ENCODE measurements at places on chromosomes 5 and 9.

GRCh38 chr5:140111859-140112551, 1.9 kb upstream of the PURA start:
- DNase-seq, result no peak

- DNase-seq, result no peak
These were observed 551.8 kb upstream of the ZNF608 start for GRCh38 chr5:125298258-125298657.

GRCh38 chr9:112487799-112488340, 1.2 kb downstream of the KIAA1958 start:
- no peak for DNase-seq

DNA sequence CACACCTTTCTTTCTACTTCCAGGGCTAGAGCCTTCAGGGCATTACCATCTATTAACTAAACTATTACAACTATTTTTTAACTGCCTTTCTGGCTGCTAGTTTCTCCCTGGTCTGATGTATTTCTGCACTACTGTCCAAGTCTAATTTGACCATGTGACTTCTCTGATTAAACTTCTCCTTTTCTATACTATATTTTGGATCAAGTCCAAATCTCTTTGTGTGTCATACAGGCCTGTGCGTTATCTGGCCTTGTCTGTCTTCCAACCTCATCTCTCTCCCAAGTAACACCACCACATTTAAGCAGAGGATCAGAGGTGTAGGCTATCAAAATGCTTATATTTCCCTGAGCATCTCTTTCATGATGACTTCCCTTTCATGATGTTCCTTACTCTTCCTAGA, 47.2 kb upstream of the OR13F1 start:
- no peak for DNase-seq

GRCh38 chr5:92861531-92862285, 719.3 kb downstream of the NR2F1-AS1 start:
- no peak for DNase-seq

DNA sequence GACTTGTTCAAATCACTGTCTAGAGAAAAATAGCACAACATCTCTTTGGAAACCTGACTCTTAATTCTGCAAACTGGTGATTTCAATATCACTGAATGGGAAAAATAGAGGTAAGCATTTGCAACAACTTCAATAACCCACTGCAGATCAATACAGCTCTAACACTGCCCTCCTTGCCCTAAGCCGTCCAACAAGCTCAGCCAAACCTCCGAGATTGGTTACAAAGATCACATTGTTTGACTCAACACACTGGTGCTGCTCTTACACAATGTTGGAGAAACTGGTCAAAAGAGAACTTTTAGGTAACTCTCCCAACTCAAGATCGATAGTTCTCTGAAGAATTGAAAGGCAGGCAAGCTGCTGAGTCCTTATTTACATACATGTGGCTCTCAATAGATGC, 150.4 kb downstream of the SPOCK1 start:
- no peak for DNase-seq

DNA sequence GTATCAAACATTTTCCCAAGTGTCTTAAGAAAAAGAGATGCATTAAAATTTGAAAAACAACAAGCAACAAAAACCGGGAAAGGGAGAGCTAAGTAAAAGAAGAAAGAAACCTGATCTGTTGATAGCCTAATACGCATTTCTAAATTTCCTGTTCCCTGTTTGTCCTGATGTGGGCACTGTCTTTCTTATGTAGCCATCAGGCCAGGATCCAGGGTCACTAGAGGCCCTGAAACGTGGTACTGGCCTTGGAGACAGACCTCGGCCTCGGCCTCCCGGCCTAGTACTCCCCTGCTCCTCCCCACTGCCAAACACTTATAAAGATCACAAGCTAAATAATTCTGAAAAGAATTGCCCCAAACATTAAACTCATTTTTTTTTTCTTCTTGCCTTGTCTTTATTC, 547.2 kb downstream of the IRX1 start:
- no peak for DNase-seq

DNA sequence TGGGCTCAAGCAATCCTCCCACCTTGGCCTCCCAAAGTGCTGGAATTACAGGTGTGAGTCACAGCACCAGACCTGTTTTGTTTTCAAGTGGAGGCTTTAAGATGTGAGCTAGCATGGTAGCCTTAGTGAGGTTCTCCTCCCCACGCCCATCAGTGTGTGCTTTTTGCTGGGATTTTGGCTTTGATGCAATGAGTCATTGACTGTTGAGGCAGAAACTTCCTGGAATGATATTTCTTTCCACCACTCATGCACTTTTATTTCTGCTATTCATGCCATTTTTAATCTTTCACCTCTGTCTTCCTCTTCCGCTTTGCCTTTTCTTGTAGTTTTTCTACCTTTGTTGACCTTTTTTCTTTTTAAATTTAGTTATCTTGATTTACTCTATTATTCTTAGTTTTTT, 4.2 kb upstream of the NFIL3 start:
- DNase-seq, result no peak
